Stimulated activated CD4-positive, alpha-beta T cell treated with anti-CD3 and anti-CD28 coated beads, Interleukin-12 subunit alpha, Interleukin-12 subunit beta, amount 100 ng/mL, for 4 hours (primary cell): ENCODE measurements at places on chromosomes 1 and 21.

DNA sequence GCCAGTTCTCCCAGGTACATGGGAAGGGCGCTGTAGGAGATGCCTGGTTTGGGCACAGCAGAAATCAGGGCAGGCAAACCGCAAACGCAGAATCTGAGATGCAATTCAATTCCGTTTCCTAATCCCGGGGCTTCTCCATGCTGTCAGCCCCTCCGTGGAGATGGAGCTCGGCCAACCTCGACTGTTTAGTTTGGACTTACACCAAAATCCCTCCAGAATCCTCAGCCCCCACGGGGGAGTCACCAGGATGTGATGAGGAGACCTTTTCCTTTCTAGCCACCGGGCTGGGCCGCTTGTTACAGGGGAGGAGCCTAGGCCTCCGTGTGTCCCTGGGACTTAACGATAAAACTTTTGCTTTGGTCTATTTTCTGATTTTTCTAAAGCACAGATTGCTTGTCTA, 7.9 kb downstream of the SLC2A7 start:
- DNase-seq: no peak

DNA sequence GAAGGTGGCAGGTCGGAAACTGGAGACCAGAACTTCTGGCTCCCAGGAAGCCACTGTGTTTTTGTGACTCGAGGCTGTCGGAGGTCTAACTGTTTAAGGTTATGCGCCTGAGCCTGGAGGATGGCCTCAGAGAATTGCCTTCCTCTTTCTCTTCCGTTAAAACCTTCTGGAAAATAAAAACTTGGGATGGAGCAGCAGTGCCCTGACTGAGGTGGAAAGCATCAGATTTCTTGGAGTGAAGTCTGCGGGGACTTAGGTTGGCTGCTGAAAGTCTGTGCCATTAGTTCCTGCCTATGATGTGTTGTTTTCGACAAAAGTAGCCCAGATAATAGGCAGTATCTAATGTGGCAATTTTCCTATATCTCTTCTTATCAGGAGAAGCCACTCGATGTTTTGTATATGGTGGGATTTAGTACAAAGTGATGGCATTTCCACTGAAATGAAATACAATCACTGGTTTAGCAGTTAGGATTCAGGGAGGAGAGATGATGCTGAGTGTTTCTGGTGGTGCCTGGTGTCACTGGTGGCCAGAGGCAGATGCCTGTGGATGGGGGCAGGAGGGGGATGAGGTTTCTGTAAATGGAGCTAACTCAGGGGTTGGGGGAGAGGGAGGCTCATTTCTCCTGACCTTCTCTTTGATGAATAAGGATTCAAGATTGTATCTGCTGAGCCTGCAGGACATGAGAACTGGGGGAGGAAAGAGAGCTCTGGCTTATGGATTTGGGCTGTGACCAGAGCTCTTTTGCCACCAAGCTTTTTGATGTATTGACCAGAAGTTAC, 150.8 kb downstream of the CAMTA1 start:
- DNase-seq: no peak

DNA sequence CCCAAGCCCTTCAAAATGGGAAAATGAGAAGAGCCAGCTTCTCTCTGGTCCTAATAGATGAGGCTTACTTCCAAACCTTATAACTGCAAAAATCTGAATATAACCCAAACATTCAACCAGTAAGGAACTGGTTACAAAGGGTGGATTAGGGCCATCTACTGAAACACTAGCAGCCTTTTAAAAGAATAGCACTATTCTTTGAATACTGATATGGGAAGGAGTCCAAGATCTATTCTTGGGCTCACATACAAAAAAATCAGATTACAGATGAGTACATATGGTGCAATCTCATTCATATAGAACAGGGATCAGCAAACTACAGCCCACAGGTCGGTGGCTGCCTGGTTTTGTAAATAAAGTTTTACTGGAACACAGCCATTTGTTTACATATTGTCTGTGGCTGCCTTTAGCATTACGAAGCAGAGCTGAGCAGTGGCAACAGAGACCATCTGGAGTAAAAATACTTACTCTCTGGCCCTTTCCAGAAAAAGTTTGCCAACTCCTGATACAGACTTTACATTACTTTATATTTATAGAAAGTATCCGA, 167.7 kb downstream of the ZSCAN20 start:
- DNase-seq: no peak

- DNase-seq: peak; percentile 80
Observed at GRCh38 chr1:167066333-167067122, 23.6 kb downstream of the GPA33 start.

DNA sequence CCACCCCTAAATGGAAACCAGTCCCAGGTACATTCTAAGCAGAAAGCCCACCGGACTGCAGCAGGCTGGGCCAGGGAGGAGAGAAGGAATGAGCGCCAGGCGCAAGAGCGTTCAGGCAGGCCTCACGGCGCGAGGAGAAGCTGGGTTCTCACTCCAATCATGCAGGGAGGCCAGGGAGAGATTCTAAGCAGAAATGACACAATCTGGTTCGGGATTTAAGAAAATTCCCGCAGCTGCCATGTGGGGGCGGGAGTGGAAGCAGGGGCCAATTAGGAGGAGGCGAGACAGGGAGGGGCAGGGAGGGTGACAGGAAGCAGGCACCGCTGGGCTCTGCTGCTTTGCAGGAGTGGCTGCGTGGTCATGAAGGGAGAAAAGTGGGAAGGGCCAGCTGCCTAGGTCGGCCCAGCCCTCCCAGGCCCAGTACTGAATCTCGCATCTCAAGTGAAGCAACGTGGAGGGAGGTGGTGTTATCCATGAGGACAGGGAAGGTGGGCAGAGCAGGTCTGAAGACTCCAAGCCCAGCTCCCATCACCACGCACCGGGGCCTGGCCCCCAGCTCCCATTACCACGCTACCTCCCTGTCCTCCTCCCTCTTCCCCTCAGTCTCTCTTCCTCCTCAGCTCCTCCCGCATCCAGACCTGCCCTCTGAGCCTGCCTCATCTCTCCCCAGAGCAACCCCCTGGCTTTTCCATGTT, 11.8 kb downstream of the NPHP4 start:
- no peak for DNase-seq

GRCh38 chr1:230713915-230714764, at the start of gene AGT:
AGT (minus strand) TSS chr1:230714122; CDS start chr1:230710823, 3,299 bp downstream.
- no peak for DNase-seq

DNA sequence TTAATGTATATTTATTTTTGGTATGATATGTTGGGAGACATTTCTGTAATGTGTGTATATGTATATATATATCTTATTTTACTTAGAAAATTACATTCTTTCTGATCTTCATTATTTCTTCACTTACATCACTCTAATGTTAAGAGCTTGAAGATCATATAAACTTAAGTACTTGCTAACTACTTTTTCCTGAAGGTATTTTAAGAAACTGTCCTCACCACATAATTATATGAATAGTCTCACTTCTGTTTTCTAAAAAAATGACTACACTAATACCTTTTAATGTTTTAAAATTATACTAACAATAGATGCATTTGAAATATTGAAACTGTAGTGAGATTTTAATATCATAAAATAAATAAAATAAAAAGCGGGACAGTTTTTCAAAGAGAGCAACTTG, 377.1 kb downstream of the LRRIQ3 start:
- no peak for DNase-seq

GRCh38 chr1:36845802-36846201, 188.5 kb downstream of the GRIK3 start:
- no peak for DNase-seq

GRCh38 chr1:237670302-237670701, 220.4 kb downstream of the ZP4 start:
- DNase-seq: no peak

- DNase-seq: no peak
Observed at GRCh38 chr1:243962541-243962940, 88.5 kb upstream of the ZBTB18 start.

GRCh38 chr1:198598796-198599321, 40.0 kb upstream of the PTPRC start:
- no peak for DNase-seq

- DNase-seq: peak; percentile 72
Observed at GRCh38 chr1:22641906-22642636, 1.4 kb upstream of the C1QC start.

GRCh38 chr1:51444096-51444495, 75.0 kb downstream of the EPS15 start:
- no peak for DNase-seq

DNA sequence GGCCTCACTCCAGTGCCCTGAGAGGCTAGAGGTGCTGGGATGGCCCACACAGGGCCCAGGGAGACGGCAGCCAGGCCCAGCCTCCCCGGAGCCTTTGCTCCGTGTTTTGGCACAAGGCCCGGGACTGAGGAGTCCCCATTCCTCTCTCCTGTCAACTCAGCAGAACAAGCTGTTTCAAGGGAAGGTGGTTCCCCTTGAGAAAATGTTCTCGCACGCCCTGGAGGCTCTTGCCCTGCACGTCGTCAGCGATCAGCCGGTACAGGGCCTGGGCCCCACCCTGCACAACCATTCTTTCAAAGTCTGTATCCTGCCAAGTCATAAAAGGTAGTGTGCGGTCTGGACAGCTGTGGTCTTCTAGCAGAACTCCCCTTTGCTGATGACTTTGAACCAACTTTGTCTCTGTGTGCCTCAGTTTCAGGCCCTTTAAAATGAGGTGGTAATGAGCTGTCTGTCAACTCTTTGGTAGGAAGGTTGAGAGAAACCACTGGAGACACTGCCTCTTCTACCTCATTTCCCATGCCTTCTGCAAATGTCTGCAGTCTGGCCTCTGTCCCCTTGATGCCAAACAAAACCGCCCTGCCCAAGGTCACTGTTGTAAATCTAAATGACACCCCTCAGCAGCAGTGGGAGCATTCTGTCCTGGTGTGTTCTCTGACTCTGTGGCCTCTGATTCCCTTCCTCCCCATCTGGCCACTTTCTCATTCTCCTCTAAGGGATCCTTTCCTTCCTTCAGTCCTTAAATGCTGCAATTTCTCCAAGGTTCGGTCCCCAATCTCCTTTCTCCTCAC, 138.6 kb upstream of the JUN start:
- DNase-seq: no peak

- peak; percentile 78 for DNase-seq
Observed at GRCh38 chr1:223726380-223727001, 14.2 kb downstream of the CAPN2 start.

GRCh38 chr1:233112186-233113008, 162.0 kb downstream of the NTPCR start:
- DNase-seq: no peak

DNA sequence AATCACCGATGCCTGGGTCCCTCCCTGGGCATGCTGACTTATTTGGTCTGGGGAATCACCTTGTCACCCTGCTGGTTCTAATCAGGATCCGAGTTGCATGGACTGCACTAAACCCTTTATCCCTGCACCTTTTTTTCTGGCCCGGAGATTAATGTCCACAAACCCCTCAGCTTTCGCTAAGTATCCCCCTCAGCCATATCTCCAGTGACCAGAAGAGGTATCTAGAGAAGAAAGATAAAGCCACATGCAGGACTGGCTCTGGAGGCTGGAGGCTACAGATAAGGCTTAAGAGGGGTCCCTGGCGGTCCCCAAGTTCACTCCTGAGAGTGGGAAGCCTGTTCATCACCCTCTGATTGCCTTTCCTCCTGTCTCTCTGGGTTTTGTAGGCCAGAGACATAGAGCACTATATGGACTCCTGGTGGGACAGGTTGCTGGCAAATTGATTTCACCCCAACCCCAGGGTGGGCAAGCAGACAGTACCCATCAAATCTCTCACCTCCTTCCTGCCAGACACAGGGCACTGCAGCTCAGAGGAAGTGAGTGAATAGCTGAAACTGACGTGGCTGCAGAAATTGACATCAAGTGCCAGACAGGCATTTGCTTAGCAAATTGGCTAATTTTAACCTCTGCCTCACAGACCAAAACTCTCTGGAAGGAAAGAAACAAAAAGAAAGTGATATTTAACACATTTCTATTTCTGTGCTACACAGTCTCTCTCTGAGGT, 38.8 kb downstream of the HMGB4 start:
- DNase-seq: no peak

DNA sequence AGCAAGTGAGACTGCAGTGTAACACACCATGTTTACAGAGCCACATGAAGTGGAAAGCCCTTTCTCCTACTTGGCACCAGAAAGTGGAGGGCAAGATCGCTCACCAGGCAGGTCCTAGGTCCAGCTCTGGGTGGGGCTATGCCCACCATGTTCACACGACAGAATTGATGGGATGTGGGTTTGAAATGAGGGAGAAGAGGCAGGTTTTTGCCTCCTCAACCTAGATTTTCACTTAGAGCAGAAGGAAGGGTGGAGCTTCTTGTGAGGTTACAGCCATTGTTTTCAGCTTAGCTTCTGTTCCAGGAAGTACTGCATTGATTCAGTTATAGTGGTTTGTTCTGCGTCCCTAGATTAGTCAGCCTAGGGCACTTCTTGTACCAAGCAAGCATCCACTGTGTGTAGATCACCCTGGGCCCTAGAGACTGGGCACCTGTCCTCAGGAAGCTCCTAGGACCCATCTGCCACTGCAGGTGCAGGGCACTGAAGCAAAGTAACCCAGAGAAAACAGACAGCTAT, 2.3 kb downstream of the CD53 start:
- peak; percentile 25 for DNase-seq

- DNase-seq: no peak
Observed at GRCh38 chr21:38970765-38971164, 165.0 kb downstream of the ETS2 start.

- DNase-seq: no peak
Observed at GRCh38 chr1:231933711-231934626, 307.4 kb downstream of the DISC1 start.

GRCh38 chr1:51644533-51645197, 27.8 kb downstream of the OSBPL9 start:
- DNase-seq: no peak

DNA sequence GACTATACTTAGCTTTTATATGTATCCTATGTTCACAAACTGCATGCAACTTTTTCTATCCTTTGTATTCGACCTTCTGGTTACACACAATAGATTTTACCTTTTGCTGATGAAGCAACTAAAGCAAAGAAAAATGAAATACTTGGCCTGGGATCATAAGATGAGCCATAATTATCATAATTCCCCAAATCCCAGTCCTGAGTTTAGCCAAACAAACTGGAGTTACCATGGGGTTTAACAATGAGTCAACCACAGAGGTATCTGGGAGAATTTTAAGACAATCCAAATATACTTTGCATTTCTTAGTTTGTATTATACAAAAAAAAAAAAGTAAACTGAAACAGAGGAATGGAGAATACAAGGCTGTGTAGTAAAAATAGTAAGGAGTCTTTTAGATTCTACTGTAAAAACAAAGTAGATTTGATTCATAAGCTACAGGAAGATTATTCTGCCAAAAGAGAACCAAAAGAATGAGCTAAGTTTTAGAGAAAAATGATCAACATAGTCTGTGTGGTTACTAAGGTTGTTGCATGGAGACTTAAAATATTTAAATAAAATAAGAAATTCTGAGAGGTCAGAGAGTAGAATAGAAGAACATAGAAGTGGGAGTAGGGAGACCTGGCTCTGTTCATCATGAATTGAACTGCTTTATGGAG, 60.4 kb upstream of the GORAB start:
- no peak for DNase-seq
